ENCODE measurements at places on chromosomes 1 and 21.

- no peak for DNase-seq
Observed at GRCh38 chr1:176501599-176501998, 38.6 kb downstream of the PAPPA2 start.

- DNase-seq: peak; percentile 6
Observed at GRCh38 chr1:90579212-90579802, 137.8 kb downstream of the BARHL2 start.

DNA sequence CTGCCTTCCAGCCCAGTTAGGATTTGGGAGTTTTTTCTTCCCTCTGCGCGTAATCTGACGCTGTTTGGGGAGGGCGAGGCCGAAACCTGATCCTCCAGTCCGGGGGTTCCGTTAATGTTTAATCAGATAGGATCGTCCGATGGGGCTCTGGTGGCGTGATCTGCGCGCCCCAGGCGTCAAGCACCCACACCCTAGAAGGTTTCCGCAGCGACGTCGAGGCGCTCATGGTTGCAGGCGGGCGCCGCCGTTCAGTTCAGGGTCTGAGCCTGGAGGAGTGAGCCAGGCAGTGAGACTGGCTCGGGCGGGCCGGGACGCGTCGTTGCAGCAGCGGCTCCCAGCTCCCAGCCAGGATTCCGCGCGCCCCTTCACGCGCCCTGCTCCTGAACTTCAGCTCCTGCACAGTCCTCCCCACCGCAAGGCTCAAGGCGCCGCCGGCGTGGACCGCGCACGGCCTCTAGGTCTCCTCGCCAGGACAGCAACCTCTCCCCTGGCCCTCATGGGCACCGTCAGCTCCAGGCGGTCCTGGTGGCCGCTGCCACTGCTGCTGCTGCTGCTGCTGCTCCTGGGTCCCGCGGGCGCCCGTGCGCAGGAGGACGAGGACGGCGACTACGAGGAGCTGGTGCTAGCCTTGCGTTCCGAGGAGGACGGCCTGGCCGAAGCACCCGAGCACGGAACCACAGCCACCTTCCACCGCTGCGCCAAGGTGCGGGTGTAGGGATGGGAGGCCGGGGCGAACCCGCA lies at the start of gene PCSK9:
Gene PCSK9 (plus strand): TSS at position 207 of the 741 bp plus-strand sequence. CDS start 290 bp downstream, at position 497.
- peak; percentile 12 for DNase-seq

DNA sequence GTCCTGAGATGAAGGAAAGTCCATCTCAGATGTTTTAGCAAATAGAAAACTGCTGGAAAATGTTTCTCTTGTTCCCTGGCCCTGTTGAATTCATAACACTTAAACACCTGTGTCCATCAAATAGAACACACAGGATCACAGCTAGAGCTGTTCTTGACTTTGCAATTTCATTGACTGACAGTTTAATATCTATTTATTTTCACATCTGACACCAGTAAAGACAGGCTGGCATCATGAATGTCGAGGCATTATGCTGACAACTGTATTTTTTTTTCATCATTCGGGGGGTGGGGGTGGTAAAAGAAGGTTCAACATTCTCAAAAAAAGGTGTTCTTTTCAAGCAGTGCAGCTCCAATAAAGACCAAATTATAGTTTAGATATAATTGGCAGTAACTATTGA lies 591.2 kb upstream of the PTBP2 start:
- no peak for DNase-seq

GRCh38 chr1:230728710-230729392 lies 14.9 kb upstream of the AGT start:
- DNase-seq: peak; percentile 28

DNA sequence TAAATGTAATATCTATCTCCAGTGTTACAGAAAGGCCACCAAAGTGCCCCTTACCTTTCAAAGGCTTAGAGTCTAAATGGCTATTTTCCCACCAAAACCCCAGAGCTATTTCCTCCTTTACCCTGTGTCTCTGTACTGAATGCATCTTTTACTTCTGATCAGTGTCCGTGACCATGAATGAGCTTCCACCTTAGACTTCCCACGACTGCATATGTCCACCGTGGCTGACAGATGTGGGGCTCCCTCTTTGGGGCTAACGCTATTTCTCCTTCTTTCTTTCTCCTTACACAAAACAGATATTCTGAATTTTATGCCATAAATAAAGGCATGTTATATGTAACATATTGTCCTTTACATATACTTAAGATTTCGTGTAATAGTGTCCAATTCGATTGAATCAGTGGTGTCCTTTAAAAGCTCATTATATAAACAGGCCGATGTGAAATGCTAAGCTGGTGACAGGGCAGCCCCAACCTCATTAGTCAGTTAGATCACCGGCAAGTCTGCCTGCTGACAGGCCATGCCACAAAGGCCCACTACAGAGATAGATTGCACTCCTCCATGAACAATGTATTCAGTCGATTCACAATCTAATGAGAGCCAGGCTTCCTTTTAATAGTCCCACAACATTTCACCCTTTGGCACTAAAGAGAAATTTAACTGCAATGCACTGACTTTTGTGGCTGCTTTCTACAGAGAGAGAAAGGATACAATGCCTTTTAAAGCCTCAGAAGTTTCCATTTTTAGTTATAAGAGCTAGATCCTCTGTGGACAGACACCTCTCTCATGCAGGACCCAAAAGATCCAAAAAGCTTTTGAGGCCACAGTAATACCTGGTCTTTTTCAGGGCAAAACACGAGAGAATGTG lies 297.9 kb downstream of the PCP4 start:
- no peak for DNase-seq

GRCh38 chr21:45040739-45041138 lies 33.6 kb upstream of the ADARB1 start:
- no peak for DNase-seq

GRCh38 chr1:51924455-51924854 lies 45.9 kb upstream of the NRDC start:
- DNase-seq: peak; percentile 56

- no peak for DNase-seq
Observed at GRCh38 chr1:28278763-28279162, 19.4 kb downstream of the SESN2 start.

GRCh38 chr1:43041591-43041990 lies 82.9 kb upstream of the SLC2A1 start:
- DNase-seq: no peak

GRCh38 chr1:103101399-103101798 lies 6.9 kb downstream of the COL11A1 start:
- no peak for DNase-seq

DNA sequence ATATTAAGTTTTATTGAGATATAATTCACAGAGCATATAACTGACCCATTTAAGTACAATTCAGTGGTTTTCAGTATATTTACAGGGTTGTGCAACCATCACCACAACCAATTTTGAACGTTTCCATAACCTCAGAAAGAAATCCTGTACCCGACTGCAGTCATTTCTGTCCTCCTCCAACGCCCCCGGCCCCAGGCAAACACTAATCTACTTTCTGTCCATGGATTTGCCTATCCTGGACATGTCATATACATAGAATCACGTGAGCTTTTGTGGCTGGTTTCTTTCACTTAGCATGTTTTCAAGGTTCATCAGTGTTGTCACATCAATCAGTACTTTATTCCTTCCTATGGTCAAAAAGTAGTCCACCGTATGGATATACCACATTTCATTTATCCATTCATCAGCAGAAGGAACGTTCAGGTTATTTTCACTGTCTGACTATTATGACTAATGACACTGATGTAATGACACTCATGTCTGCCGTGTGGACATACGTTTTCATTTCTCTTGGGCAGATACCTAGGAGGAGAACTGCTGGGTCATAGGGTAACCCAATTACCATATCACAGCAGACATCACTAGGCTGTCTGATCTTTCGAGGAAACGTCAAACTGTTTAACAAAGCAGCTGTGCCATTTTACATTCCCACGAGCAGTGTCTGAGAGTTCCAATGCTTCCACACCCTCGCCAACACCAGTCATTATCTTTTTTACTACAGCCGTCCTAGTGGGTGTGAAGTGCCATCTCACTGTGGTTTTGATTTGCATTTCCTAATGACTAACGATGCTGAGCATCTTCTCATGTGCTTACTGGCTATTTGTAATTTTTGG lies 30.8 kb downstream of the MRPL37 start:
- DNase-seq: no peak

GRCh38 chr1:88744142-88744541 lies 60.1 kb downstream of the PKN2 start:
- DNase-seq: no peak

- no peak for DNase-seq
Observed at GRCh38 chr1:220761688-220762427, 13.7 kb downstream of the MTARC2 start.

GRCh38 chr1:233055879-233056641 lies 105.6 kb downstream of the NTPCR start:
- no peak for DNase-seq

DNA sequence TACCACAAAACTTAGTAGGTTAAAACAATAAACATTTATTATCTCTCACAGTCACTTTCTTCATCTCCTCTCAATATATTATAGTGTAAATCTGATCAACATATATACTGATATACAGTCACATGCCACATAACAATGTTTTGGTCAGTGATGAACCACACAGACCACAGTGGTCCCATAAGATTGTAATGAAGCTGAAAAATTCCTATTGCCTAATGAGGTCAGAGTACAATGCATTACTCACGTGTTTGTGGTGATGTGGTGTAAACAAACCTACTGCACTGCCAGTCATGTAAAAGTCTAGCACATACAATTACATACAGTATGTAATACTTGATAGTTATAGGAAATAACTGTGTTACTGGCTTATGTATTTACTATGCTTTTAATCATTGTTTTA lies 30.1 kb downstream of the OLFML3 start:
- DNase-seq: peak; percentile 63

GRCh38 chr1:164591858-164592257 lies 32.9 kb downstream of the PBX1 start:
- peak; percentile 83 for DNase-seq

DNA sequence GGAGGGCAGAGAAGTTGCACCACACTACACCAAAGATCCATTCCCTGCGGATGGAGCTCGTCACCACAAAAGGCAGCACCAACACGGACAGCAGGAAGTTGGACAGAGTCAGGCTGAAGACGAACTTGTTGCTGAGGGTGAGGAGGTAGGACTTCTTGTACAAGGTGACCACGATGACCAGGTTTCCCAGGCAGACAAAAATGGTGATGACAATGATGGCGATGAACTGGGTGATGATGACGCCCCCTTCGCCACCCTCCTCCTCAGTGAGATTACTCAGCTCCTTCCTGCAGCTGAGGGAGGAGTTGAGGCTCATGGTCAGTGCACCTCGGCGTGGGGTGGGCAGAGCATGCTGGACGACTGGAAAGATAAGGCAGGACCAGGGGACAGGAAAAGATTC lies 32.2 kb downstream of the GPR161 start:
- no peak for DNase-seq

- no peak for DNase-seq
Observed at GRCh38 chr1:202227053-202227672, 33.6 kb downstream of the LGR6 start.

DNA sequence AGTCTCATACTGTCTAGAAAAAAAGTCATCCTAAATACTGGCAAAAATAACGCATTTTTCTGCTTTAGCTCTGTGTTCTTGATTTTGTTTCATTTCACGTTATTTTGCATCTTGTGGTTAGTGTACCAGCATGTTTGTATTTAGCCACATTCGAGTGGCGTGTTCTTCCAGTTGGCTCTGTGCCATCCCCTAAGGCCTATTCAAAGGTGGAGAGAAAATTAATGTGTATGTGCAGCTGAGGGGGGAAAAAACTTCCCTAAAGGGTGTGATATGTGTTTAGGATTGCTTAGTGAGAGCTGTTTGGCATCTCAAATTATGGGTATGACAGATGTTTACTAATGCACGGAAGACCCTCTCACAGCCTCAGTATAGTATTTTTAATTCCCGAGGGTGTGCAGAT lies 12.1 kb downstream of the DNAJC16 start:
- no peak for DNase-seq

GRCh38 chr21:42809171-42809570 lies 70.2 kb downstream of the WDR4 start:
- no peak for DNase-seq

DNA sequence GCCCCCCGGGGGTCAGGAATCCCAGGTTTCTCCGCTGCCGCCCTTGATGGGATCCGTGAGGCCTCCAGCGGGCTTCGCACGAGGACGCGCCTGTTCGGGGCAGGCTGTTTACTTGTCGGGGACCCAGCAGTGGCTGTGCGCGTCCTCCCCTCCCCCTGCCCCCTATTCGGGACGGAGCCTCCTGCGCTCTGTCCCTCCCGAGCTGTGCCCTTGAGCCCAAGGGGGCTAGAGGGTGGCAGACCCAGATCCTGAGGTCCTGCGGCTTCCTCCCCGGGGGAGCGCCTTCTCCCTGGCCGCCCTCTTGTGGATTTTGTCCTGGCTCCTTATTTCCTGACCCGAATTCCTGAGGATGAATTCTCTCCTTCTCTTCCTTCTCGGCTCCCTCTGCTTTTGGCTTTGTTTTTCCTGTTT lies 38.4 kb downstream of the PIK3CD start:
- DNase-seq: no peak

- DNase-seq: no peak
Observed at GRCh38 chr1:54008876-54009275, 9.1 kb downstream of the LDLRAD1 start.

- peak; percentile 42 for DNase-seq
Observed at GRCh38 chr21:32083197-32083596, 195.7 kb downstream of the MIS18A start.

DNA sequence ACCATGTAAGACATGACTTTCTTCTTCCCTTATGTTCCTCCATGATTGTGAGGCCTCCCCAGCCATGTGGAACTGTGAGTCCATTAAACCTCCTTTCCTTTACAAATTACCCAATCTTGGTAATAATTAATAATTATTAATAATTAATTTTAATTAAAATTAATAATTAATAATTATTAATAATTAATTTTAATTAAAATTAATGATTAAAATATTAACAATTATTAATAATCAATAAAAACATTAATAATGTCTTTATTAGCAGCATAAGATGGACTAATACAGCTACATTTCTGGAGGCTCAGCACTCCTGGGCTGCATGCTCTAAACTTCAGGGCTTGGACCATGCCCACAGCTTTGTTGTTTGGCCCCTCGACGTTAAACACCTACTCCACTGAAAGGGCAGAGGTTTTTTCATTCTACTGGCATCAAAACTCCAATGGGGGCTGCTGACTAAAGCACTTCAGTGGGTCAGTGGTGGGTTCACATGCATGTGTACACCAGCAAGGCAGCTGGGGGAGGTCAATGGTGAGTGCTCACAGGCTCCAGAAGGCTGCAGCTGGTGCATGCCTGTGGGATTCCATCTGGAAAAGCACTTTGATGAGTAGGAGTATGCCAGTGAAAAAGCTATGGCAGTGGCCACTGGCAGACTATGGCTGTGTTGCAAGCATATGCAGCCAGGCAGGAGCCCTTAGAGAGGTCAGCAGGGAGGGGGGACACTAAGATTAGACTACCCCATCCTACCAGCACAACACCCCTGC lies 561.3 kb downstream of the NCAM2 start:
- DNase-seq: no peak

GRCh38 chr1:212482637-212483441 lies 50.1 kb downstream of the NENF start:
- no peak for DNase-seq

- DNase-seq: no peak
Observed at GRCh38 chr1:228548788-228549187, 61.6 kb downstream of the RNF187 start.

All from fibroblast of skin of left quadriceps (primary cell).